Fibroblast of skin of scalp (primary cell): ENCODE measurements at places on chromosomes 12 and 14.

DNA sequence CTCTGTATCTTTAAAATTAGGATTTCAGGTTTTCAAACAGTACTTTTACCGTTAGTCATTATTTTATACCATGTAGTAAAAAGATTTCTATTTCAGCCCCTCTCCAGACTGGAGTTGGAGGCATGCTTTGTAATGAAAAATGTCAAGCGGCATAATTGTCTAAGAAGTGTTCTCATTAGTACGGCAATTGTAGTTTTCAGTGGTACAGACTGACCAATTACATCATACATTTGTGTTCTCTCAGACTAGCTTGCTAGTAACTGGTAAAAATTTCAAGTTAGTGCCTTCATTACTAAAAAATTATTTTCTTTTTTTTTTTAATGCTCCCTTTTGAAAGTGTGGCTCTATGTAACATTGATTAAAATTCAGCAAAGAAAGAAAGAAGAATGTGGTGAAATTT, 4.5 kb downstream of the USP30 start:
- no peak for DNase-seq

- DNase-seq = no peak
These were observed 2.0 kb upstream of the DNAJC14 start for GRCh38 chr12:55831447-55831815.

DNA sequence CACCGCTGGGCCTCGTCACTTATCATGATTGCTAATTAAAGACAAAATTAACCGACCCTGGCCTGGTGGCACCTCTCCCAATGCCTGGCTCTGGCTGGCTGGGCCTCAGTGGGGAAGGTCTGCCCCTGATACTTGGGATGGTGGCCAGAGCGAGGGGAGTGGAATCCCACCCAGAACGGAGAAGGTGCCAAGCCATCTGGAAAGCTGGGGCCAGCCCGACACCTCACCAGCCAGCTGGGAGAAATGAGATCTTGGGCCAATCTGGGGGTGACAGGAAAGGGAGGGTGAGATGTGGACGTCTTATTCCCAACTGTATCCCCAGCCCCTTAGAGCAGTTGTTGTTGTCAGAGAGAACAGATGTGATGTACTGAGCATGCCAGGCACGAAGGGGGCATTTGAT, 215.0 kb upstream of the PWP1 start:
- DNase-seq = no peak

- DNase-seq = peak; percentile 13
These were observed 244.4 kb downstream of the ATXN7L3B start for GRCh38 chr12:74781991-74782485.

DNA sequence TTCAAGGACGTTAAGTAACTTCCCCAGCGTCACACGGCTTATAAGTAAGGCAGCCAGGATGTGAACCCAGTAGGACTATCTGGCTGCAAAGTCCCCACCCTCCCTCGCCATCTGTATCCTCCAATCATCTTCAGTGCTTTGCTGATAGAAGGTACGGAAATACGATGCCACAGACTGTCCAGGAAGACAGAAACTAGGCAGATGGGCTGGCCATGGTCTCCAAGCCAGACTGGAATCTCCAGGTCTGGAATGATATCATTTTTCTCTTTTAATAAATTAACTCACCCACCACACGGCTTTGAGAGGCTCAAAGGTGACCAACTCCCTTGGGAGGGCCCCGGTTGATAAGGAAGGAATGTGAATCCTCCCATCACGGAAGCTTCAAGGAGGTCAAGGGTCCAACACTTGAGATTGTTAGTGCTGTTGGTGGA, 16.3 kb upstream of the BDKRB1 start:
- DNase-seq = no peak

DNA sequence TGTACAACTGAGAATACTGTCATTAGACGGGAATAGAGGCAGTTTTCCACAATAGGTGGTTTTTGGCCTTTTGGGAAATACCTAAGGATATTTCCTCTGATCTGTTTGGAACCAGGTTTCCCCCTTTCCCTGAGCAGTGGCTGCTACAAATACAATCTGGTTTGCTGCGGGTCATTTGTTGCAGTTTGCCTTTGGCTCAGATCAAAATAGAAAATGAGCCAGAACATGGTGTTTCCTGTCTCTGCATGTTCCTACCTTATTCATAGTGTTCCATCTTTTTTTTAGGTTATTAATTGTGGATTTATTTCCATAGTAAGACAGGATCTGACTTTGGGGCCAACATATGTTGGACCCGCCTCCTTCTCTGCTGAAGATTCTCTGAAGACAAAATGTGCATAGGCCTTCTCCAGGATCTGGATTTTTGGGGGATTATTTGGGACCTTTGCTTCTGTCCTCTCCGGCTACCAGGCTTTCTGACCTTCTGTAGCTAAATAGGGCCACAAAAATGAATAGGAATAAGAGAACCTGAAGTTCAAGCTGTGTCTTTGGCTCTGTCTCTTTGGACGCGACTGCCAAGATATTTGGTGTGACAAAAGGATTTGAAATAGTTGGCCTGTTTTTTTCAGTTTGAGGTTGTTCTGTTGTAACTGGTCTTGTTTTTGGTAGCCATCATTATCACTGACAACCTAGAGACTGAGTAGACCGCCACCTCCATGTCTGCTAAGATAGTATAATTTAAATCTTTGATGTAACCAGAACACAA, 146.9 kb downstream of the PRKCH start:
- no peak for DNase-seq

DNA sequence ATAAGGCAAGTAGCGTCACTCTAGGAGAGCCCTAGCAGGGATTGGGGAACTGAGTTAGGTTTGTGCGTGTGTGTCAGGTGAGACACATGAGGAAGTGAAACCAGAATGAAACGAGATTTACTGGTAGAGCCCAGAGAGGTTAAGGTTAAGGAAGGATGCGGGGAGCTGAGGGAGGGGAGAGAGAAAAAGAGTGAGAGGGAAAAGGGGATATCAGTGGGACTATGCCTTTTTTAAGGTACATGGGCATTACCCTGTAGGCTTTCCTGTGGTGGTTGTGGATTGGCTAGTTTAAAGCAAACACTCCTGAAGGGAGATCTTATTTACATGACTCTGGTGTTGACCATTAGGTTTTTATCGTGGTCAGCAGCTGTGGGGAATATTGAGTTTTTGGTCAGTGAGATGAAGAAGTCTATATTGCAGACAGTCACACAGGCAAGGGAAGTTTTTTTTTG, 13.9 kb downstream of the ZDHHC17 start:
- DNase-seq = no peak

DNA sequence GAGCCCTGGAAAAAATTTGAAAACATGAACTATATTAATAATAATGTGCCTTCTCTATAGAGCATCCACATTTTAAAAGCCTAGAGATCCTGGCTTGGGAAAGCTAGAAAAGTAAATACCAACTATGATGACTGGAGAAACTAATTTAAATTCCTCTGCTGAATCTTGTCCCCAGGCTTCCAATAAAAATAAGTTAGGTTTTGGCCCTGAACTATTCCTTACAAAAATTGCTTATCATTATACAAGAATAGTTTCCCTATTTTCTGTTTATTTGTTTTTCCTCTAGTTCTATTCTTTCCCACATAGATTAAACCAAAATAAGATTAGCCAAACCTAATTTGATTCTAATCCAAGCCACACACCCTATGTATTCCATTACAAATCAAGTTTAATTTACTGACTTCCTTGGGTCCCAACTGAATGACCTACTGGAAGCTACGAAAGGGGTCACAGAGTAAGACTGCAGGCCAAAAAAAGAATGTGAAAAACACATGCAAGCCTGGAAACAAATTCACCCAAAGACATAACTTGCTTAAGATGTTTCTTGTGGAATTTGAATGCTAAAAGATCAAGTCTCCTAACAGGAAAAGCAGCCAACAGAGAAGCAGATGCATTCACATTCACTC, 133.0 kb downstream of the PAWR start:
- peak; percentile 33 for DNase-seq

DNA sequence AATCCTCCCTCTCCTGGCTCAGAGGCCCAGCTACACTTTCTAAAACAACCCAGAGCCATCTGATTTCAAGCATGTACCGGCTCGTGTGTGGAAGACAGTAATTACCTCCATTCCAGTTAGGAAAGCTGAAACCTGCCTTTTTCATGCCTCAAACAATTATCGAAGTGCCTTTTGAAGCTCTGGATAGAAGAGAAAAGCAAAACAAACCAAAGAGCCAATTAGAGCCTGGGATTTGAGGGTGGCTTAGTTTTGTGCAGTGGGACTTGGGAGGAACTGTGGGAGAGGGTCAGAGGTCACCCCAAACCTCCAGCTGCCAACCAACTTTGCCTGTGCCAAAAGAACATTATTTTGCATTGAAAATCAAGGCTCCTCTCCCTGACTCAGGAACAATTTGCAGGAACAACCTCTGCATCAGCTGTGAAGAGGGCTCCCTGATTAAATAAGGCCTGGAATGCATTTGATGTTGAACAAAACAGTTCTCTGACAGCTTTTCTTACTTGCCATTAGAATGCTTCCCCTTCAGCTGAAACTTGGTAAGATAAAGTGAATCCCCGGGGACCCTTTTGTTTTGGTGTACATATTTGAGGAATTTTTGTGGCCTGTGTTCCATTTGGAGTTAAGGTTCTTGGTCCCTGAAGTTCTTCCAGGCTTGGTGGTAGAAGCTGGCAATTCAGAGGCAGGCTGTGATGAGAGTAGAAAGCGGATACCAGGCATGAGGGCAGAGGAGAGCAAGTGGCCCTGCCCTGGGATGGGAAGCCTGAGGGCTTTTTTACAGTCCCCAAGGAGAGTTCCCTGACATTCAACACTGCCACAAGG, 270.1 kb downstream of the ZFP36L1 start:
- peak; percentile 92 for DNase-seq
